ENCODE measurements at places on chromosomes 2 and 18.
A peak's percentile ranks its signal among the peaks of the same experiment; 100 is the strongest.

- no peak for DNase-seq
Observed at GRCh38 chr2:70101174-70101573, 13.9 kb downstream of the PCBP1 start.

GRCh38 chr2:148273158-148273691, 252.3 kb downstream of the MBD5 start:
- no peak for DNase-seq

DNA sequence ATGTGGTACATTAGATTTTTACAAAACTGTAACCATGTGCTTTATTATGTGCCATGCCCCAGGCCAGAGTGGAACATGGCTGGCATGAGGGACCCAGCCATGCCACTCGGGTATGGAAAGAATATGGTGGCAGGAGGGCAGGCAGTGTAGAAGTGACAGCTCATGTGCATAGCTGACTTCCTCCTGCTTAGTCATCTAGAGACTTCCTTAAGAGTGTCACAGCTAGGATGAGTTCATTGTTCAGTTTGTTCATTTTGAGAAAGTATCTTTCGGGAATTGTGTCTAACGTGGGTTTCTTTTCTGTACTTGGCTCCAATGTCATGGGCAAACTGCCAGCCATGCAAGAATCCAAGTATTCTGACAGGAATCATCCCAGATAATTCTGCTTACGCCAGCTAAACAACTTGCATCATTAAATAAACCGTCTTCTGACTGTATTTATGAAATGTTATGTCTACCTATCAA, 94.3 kb upstream of the ITGB6 start:
- no peak for DNase-seq

- no peak for DNase-seq
Observed at GRCh38 chr18:49730951-49731391, 82.4 kb downstream of the ACAA2 start.

GRCh38 chr18:66325251-66325650, 278.6 kb downstream of the CDH19 start:
- no peak for DNase-seq

DNA sequence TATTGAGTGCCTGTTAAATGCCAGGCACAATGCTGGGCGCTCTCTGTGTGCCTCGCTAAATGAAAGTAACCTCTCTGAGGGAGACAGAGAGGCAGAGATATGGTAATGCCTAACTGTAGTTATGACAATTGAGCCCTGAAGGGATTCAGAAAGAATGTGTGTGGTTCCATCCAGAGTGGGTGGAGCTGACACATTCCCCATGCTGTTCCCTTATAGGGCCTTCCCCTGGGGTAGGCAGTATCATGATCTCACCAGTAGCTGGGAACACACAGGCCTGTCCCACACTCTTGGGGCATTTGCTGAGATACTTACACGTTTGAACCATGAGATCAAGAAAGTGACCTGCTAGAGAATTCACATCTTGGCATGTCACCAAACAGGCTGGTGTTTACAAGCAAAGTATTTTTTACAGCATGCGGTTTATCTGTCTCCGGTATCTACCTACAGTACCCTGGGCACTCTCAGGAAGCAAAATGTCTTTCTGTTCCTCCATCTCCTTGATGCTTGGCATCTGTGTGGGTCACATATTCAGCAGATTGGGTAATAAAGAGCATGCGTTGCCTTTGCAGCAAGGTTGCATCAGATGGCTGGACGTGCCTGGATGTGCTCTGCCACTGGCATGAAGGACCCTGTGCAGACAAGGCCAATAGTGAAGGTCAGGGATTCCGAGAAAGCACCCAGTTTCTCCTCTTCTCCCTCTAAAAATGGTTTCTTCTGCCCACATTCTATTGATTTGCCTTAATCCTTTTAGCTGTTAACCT, 9.4 kb downstream of the CTIF start:
- DNase-seq: no peak

- no peak for DNase-seq
Observed at GRCh38 chr2:171411791-171412483, 21.9 kb downstream of the METTL8 start.

DNA sequence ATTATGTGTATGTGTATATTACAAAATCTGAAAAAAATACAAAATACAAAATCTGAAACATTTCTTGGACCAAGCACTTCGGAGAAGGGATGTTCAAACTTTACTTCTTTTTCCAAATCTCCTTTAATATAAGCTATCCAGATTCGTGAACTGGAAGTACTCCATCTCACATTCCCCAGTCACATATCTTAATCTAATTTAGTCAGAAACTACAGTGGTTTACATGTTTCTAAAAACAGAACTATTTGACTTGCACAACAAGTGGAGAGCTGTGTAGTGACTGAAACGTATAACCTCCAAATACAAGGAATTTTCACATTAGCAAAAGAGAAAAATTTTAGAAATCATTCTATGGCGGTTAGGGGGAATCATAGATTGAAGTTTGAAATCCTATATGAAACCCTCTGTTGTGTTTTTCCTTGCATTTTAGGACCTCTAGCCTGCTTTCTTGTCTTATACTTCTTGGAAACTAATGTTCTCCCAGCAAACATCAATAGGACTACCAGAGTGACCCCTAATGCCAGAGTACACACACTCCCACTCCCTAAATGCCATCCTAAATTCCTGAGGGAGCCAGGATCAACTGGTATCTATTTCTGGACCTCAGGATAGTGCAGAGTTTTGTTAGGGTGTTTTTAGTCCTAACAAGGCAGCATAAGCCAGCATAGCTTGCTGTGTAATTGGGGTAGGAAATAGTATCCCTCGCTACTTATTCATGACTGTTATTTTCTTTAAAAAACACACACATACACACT, 30.2 kb upstream of the ROCK1 start:
- no peak for DNase-seq

- no peak for DNase-seq
Observed at GRCh38 chr2:133829450-133830020, 261.3 kb upstream of the NCKAP5 start.

GRCh38 chr2:177930916-177931315, 141.7 kb downstream of the PDE11A start:
- DNase-seq: no peak

DNA sequence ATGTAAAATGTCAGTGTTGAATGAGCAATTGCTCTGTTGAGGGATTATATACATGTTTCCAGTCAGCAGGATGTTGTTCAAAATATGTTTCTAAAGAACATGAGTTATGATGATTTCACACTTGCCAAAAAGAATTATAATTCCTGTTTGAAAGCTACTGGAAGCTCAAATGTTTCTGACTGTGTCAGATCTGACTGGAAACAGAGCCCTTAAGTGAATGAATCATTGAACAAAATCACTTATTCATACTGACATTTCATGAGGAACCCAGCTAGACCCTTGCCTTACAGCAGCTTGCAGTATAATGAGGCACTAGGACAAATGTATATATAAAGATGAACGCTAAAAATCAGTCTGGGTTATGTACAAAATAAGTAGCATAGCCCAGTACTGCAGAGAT, 35.4 kb upstream of the ITGAV start:
- DNase-seq: no peak

DNA sequence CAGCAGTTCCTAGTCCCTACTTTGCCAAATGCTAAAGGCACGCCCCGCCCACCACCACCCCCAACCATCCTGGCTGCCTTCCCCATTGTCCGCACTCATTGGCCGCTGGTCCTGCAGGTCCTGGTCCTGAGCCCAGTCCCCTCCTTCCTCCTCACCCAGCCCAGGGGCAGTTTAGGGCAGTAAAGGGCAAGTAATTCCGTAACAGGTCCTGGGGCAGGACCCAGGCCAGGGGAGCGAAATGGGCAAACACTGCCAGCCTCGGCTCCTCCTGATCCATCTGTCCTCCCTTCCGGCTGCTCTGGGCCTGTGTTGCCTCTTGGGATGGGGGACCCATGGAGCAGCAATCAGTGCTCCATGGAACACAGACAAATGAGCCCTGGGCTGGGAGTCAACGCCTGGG, 6.1 kb downstream of the ADCY3 start:
- DNase-seq: no peak

GRCh38 chr2:200702646-200703118, 109.0 kb upstream of the BZW1 start:
- peak; percentile 92 for DNase-seq

DNA sequence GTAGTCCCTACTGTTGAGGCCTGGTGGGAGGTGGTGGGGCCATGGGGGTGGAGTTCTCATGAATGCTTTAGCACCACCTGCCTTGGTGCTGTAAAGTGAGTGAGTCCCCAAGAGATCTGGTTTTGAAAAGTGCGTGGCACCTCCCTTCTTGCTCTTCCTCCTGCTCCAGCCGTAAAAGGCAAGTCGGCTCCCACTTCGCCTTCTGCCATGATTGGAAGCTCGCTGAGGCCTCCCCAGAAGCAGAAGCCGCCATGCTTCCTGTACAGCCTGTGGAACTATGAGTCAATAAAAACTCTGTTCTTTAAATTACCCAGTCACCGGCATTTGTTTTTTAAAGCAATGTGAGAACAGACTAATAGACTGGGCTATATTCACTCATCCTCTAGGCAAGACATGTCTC, 141.3 kb upstream of the ALKAL2 start:
- DNase-seq: no peak

DNA sequence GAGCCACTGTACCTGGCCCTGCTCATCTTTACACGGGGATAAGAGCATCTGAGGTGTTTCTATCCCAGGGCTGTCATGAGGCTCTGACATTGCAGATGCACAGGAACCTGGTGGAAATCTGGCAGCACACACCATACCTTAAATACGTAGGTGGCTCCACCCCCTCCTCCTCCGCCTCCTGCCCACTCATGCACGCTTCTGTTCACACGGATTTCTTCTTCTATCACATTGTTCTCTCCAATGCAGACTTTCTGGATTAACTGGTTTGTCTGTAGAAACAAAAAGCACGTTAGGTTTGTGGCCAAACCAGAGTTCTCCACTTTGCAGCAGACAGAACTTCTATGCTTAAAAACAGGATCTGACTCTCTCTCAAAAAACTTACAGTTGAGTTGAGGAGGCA, 118.2 kb downstream of the CLIP4 start:
- no peak for DNase-seq

GRCh38 chr18:48727681-48728080, 188.8 kb downstream of the CTIF start:
- no peak for DNase-seq

DNA sequence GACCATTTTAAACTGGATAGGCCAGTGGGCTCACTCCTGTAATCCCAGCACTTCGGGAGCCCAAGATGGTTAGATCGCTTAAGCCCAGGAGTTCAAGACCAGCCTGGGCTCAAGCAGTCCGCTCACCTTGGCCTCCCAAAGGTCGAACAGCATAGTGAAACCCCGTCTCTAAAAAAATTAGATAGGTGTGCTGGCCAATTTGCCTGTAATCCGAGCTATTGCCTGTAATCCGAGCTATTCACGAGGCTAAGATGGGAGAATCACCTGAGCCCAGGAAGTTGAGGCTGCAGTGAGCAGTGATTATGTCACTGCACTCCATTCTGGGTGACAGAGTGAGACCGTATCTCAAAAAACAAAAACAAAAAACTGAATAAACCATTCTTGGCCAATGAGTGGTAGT, 52.6 kb upstream of the EMILIN2 start:
- no peak for DNase-seq

DNA sequence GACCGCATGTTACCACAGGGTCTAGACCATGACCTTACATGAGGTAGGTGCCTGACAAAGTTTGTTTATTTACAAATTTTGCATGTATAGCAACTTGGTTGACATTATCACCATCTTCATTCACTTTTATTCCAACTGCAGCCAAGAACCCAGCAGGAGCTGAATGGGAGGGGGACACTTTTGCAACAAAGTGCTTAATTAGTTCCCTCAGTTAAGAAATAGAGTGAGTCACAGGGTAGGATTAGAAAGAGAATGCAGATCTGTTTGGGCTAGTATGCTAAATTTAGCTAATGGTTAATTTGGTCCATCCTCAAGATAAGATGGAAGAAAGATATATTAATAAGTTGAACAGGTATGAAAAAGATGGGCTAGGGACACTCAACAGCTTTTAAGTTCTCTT, 678.9 kb downstream of the ARHGAP15 start:
- DNase-seq: no peak

DNA sequence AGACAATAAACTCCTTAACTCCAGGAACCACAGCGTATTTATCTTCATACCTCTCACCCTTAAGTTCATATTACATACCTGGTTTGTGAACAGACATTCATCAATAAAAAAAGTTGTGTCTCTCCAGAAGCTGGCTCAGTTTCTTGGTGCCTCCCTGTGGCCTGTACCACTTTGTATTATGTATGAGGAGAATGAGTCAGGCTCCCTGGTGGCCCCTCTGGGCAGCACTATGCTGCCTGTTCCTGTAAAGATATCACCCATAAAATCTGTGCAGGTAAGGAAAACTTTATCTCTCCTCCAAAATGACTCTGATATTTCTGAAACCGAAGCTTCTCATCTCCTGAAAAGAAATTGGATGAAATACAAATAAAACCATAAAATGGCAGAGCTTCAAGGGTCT, 198.4 kb upstream of the NT5C1B start:
- DNase-seq: no peak

DNA sequence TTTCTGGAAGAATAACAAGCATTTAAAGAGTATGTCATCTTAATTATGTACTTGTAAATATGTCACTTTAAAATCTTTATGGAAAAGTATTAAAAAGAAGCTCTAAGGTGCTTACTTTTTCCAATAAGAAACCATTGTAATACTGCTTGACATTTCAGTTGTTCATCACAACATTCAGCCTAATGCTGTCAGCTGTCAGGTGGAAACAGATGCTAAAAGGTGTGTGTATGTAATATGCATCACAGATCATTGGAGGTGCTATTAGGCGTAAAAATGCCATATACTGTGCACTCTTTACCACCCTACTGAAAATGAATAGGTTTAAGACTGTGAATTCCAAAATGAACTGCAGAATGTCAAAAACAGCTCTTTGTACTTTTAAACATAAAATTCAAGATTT, 40.3 kb downstream of the METTL8 start:
- DNase-seq: no peak

DNA sequence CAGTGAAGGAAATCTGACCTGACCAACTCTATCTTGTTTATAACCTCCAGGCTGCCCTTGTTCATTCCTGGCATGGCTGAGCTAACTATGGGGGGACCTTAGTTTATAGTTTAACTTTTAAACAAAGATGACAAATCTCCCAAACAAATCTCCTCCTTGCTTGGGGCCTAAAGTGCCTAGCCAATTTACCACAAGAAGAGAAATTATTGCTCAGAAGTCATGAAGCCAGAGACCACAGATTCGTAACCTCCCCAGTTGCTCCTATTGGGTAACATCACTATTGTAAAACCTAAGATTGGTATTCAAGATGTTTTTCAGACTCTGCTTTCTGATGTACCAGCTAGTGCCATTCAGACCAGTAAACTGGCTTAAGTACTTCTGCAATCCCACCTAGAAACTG, 649.4 kb upstream of the SLC8A1 start:
- DNase-seq: no peak

DNA sequence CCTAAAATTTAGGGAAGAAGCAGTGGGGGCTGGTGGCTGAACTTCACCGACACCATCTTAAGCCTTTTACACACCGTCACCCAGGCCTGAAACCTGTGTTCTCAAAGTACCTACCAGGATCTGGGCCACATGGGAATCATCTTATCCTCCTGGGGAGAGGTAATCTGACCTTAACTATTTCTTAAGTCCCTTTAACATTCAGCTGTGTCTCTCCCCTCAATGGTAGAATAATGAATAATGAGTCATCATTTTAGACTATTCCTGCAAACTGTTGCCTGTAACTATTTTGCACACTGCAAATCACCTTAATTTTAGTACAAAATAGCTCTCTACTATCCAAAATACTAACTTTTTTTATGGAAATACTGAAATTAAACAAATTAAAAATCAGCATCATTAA, 149.4 kb upstream of the KLF7 start:
- DNase-seq: no peak
